ENCODE measurements at places on chromosomes 11 and 22.

DNA sequence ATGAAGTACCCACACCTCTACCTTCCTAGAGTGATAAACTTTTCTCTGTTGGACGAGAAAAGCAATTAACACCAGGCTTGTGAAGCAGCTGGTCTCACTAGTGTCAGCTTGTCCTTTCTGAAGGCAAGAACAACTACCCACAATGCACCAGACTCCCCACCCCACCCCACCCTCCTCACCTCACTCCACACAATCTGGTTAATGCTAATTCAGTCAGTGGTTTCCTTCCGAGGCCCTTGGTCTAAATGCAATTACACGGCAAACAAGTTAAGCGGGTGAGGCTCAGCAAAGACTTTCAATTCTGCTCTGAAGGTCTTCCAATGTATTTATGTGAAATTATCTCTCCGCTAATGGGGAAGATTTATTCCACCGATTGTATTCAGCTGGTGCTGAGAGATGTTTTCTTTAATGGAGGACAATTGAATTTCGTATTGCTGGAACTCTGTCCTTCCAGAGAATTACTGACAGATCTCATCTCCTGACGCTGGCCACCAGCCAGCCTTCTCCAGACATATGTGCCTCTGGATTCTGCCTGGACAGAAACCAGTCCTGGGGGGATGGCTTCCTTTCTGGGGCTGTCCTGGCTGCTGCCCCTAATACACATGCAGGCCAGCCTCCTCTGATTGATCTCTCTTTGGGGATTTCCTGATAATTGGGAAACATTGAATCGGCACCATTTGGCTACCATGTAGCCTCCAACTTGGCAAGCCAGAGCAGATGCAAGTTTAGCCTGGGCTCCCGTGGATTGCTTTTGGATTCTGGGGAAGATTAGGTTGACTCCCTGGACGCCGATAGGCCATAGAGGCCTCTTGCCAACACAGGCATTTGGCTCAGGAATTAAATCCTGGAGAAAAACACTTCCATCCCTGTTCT lies 165.8 kb upstream of the NARS2 start:
- no peak for DNase-seq

- no peak for DNase-seq
Measured at GRCh38 chr11:16993495-16993894, 20.7 kb downstream of the PLEKHA7 start.

DNA sequence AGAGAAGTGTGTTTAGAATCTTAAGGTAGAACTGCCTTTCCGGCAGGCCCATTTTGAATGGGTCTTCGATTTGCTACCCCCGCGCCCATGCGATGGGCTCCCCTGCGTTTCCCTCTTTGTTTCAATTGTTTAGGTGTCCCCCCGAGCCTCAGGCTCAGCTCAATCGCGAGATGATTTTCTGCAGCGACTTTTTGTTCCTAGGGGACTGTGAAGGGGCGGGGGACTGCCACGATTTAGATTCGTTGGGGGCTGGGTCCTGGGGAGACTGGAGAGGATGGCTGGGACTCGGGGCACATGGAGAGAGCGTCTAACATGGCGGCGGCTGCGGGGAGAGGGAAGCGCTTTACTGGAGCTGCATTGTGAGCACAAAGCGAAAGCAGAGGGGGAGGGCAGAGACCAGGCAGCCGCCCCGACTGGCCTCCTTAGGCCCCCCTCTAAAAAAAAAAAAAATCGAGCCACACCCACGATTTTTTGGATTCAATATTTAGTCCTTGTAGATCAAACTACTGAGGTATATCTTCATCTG lies 1.7 kb downstream of the CAPRIN1 start:
- peak; percentile 67 for DNase-seq

DNA sequence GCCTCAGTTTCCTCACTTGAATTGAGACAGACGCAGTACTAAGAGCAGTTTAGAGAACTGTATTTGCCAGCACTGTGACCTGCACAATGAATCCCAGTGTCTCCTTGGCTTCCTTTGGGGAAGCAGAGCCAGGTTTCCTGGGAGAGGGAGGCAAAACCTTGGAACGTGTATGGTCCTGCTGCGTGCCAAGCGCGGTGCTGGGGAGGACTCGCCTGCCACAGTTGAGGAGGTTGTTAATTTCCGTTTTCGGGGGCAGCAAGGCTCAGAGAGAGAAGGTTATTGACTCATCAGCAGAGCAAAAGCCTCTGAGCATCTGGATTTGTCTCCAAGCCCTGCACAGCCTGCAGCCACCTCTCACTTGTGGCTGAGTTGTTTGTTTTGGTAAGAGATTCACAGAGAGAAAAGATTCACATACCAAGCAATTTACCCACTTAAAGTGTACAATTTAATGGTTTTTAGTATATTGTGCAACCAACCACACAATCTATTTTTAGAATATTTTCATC lies 10.8 kb downstream of the SYT12 start:
- no peak for DNase-seq

- DNase-seq, result no peak
Measured at GRCh38 chr22:33186816-33187215, 128.6 kb upstream of the SYN3 start.

DNA sequence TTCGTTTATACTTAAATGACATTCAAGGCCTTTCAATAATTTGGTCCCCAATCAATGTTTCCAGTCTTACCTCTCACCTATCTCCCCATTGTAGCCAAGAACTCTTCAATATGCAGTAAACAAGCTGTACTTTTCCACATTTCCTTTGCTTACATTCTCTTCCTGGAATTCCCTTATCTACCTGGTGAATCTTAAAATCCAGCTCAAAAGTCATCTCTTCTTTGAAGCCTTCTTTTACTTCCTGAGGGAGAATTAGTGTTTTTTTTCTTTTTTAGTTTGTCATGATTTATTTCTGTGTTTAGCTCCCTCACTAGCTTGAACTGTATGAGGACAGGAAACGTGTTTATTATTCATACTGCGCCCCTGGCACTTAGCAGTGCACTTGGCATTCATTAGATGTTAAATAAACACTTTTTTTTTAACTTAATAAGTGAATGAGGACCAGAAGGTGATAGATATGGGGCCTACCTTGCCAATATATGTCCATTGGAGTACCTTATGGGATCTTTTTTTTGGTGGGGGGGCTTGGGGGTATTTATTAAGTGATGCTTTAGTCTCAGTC lies 4.9 kb upstream of the PTS start:
- DNase-seq, result no peak

DNA sequence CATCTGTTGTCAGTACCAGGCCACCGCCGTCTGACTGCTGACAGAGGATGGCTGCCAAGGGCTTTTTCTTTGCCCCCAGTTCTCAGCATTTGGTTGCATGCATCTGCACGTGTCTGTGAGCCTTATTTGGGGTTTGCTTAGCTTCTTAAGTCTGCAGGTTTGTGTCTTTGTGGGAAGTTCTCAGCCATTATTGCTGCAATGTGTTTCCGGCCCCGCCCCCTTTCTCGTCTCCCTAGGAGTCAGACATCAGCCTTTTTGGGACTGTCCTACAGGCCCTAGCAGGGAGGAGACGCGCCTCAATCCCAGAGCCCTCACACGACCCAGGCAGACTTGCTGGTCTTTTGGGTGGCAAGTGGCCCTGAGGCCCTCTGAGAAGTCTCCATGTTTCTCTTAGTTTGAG lies 8.0 kb downstream of the MOB2 start:
- DNase-seq, result no peak

GRCh38 chr11:3177931-3178330 lies 12.8 kb upstream of the OSBPL5 start:
- no peak for DNase-seq

DNA sequence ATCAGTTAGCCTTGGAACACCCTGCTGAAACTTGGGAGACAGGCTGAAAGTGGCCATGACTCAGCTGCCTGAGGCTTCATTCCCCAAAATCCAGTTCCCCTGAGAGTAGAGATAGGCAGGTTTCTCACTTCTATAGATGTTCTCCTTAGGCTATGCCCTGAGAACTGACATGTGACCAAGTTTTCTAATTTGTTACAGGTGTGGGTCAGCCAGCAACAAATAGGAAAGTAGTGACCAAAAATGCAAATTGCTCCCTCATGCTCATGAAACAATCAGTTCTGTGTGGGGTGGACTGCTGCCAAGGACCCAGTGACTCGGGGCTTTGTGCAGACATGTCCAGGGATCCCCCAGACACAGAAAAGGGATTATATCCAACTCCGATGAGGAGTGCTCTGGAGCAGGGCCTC lies 7.3 kb upstream of the CCDC15 start:
- DNase-seq, result no peak

DNA sequence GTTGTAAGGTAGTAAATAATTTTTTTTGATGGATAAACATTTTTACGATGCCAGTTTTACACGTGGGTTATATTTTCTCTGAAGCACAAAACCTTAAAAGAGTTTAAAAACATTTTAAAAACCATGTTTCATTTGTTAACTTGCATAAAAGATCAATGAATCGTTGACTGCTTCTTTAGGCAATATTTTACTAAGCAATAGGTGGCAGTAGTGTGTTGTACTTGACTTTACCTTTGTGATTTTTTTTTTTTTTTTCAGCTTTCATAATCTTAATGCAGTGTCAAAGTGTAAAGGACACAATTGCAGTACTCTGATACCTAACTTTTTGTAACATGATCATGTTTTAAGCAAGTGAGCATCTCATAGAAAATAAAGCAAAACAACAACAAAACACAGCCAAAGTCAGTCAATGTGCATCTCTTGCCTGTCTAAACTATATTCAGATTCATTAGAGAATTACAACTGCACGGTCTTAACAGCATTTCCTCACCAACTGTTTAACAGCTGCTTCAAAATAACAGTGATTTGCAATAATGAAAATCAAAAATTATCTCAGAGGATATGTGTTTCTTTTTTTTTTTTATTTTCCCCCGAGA lies 27.7 kb downstream of the DNAJC24 start:
- no peak for DNase-seq

DNA sequence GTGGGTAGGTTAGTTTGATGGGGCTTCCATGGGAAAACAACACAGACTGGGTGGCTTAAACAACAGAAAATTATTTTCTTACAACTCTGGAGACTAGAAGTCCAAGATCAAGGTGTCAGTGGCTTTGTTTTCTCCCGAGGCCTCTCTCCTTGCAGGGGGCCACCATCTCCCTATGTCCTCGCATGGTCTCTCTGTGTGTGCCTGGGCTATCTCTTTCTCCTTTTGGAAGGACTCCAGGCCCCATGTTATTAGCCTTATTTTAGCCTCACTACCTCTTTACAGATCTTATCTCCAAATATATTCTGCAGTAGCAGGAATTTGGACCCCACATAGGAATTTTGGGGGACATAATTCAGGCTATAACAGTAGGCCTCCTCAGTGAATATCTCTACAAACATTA lies 372.7 kb upstream of the FAT3 start:
- DNase-seq, result no peak

DNA sequence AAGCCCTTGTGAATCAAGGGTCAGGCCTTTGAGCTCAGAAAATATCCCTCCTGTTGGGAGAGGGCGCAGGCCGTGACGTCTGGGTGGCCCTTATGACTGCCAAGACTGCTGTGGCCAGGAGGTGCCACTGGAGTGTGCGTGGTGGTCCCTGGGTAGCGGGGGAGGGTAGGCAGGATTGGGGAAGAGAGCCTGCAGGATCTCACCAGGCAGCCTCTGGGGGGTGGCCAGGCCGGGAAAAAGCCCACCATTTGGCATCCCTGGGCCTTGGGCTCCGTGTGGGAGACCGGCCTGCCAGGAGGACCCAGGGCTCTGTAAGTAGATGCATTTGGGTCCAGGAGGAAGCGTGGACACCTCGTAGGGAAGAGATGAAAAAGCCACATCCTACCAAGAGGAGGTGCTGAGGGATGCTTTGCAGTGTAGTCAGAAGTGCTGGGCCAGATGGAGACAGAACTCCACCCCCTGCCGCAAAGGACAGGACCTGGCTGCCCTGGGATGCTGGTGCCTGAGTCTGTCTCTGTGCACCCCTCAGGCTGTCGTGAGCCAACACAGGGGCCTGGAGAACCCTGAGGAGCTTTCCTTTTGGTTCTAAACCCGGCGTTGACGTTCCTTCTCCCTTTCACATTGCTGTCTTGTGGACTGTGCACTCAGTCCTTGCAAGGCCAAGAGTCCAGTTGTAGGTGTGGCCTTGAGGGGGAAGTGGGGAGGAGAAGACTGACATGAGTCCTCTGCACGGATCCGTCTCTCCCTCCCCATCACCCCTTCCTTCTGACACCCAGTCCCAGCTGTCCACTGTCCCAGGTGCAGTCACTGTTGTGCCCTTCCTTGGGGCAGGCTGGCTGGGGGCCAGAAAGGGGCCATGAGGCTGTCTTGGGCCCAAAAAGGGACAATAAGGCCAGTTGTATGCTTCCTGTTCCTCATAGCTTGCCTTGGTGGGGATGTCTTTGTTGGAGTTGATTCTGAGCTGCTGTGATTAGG lies 12.7 kb upstream of the MIEF1 start:
- no peak for DNase-seq

DNA sequence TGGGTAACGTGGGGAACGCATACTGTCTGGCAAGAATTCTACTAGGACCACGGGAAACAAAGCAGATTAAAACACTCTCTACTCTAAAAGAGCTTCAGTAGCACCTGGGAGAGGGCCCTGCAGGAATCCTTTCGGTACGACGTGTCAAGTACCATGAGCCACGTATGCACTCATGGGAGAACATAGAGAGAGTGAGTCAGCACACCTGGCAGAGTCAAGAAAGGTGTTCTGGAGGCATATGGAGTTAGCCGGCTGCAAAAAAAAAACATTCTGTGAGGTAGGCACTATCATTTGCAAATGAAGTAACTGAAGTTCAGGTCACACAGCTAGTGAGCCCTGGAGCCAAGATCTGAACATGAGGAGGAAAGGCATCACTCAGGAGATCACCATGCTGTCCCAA lies 71.1 kb upstream of the BID start:
- no peak for DNase-seq

- DNase-seq, result no peak
Measured at GRCh38 chr22:46829117-46829891, 66.9 kb downstream of the TBC1D22A start.

DNA sequence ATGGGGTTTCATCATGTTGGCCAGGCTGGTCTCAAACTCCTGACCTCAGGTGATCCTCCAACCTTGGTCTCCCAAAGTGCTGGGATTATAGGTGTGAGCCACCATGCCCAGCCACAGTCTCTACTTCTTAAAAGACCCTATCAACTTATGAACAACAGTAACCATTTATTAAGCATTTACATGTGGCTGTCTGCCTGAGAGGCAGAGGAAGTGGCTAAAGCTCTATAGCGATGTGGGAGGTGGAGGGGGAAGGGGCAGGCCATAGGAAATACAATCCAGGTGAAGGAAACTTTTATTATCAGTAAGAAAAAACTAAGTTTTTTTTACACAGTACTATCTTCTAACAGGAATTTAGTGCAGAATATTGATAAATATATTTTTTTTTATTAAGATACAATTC lies 87.8 kb upstream of the PHOX2A start:
- DNase-seq, result no peak

GRCh38 chr11:19912958-19913892 lies 200.6 kb downstream of the NAV2 start:
- no peak for DNase-seq

GRCh38 chr11:30143098-30143705 lies 87.6 kb upstream of the FSHB start:
- no peak for DNase-seq

- DNase-seq, result no peak
Measured at GRCh38 chr11:104327861-104328511, 164.0 kb upstream of the PDGFD start.

DNA sequence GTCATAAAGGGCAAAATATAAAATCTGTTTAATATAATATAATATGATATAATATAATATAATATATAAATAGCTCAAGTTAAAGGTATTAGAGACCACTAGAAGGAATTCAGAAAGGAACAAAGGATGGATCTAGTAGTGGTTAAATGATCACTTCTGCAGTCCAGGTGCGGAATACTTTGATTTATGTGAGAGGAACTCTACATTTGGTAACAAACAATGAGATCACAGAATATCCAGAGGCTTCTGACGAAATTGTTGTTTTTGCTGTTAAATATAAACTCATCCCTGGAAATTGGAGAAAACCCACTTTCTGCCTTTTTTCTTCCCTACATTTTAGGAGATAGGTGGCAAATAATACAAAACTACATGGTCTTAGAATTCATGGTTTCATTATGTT lies 36.0 kb downstream of the ATXN10 start:
- no peak for DNase-seq

All from activated effector memory CD4-positive, alpha-beta T cell treated with Interleukin-2 at 50 U/mL for 16 hours (primary cell).